Hematopoietic multipotent progenitor cell treated with erythropoietin and hydrocortisone succinate and interleukin-3 and kit ligand, for 6 days (in vitro differentiated cells): ENCODE measurements at places on chromosomes 4 and X.
A peak's percentile ranks its signal among the peaks of the same experiment; 100 is the strongest.

DNA sequence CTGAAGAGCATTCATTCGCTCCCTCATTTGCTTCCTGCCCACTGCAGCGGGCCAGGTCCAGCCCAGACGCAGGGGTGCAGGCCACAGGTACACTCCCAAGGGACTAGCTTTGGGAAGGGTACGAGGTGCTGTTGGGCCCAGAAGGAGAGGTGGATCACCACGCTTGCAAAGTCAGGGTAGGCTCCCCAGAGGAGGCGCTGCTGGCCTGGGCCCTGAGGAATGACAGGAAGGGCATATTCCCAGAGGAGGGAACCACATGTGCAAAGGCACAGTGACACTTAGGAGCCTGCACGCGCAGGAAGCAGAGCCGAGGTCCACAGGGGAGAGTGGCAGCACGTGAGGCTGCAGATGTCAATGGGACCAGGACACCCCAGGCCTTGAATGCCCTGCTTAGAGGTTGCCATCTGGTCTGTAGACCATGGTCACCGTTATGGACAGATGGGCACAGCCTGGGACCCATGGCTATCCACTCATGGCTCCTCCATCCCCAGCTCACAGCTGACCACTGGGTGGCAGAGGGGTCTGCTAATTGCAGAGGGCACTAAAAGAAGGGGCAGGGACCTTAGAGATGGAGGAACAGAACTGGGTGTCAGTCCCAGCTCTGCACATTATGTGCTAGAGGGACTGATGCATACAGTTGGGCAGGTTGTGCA, 7.9 kb downstream of the HTRA3 start:
- no peak for DNase-seq

DNA sequence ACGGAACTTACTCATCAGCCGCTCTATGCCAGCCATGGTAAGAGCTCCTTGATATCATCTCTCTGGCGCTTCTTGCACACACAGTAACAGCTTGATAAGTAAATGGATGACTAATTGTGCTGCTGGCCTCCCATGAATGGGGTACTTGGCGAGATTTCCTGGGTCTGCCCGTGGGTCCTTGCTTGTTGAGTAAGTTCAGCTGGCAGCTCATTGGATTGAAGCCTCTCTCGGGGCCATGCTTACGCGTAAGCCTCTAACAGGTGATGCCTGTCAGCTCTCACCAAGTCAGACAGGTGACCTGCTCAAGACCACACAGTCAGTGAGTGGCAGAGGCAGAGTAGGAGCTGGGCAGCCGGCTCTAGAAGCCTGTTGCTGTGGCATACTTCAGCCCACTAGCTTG, 7.7 kb downstream of the NSG1 start:
- peak; percentile 26 for DNase-seq

GRCh38 chr4:37936889-37937498, 23.2 kb upstream of the PTTG2 start:
- DNase-seq = peak; percentile 9

DNA sequence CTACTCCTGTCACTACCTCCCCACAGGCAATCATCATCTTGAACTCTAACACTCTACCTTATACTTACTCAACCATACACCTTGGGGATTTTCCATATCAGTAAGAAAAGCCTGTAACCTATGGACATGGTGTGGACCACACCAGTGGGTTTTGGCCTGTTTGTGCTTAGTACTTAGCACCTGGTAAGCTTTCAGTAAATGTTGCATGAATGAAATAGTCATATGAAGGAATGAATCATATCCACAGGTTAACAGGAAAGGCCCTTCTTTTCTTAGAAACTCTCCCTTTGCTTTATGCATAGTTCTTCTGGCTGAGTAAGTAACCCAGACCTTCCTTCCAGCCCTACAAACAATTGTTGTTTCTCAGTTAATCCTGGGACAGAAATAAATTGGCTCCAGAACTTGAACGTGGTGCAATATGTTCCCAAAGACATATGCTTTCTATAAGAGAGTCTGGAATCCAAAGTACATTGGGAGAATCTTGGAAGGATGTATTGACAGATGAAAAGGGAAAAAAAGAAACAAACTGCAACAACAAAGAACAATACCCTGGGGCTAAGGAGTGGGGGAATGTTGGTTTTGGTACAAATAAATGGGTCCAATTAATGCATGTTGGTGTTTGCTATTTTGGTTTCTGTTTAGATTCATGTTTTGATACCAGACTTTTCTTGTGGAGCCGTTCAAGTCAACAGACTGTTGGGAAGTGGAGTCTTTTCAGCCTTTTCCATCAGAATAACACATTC, 27.8 kb downstream of the RASL11B start:
- no peak for DNase-seq

GRCh38 chr4:89329280-89329679, 21.7 kb upstream of the GPRIN3 start:
- DNase-seq = no peak

DNA sequence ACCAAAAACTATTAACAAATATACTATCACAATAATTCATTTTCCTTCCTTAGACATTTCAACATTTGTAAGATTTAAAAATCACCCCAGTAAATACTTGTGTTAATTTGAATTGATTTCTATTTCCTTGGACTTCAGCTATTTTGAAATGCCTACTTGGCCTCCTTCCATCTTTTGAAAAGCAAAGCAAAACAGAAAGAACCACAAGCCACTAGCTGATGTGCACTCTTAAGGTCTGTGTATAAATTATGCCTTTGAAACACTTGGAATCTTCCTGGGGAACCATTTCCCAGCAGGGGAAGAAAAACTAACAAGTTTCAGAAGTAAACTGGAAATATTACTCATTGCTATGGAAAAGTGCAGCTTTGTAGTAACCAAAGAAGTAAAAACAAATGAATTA, 139.8 kb downstream of the CLCN4 start:
- DNase-seq = no peak

DNA sequence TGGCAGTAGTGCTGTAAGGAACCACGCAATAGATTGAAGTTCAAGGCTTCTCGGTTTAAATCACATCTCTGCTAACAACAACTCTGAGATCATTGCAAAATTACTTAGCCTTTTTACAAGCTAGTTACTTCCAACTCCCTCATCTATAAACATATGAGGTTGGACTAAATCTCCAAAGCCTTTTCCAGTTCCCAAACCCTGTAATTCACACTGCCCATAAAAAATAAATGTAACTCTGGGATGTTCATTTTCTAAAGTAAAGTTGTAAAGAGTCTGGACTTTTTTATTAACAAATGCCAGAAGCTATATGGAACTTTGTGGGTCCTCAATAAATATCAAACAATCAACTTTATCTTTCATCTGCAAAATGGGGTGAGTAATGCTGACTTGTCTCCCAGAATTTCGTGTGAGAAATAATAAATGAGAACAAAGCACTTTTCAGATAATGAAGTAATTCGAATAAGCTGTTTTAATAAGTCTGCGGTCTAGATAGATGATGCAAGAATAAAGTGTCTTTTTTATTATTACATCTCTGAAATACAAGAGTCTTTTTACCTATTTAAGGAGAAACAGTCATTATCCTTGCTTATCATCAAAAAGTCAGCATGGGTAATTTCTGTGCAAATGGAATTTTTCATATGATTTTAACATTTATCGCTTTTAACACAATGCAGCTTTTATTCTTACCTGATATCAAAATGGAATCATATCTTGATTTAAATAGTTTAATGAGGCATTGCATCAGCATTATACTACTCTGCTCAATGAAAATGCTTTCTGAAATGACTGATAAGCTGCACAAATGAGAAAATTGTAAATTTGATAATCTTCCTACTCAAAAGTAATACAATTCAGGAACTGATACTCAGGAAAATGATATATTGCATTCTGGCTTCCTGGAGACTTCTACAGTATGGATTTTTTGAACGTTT, 252.6 kb downstream of the BANK1 start:
- no peak for DNase-seq

GRCh38 chr4:87659247-87659931, 9.3 kb downstream of the DMP1 start:
- no peak for DNase-seq

DNA sequence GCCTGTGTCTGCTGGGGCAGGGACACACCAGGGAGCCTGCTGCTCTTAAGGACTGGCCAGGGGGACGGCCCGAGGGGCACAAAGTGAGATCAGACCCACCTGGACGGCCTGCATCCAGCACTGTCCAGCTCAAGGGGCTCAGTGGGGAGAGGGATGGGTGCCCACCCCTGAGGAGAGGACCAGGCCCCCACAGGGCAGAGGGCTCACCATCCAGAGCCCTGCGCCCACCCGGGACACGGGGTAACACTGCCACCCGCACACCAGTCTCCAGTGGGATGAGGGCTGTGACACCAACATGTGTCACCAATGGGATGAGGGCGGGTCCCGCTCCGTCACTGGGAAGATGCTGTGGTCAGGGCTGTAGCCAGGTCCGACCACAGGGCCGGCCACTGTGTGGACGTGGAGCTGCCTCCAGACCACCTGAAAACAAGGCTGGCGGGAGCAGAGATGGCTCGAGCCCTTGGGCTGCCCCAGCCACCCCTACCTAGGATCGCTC, 13.2 kb downstream of the DGKQ start:
- DNase-seq = no peak

DNA sequence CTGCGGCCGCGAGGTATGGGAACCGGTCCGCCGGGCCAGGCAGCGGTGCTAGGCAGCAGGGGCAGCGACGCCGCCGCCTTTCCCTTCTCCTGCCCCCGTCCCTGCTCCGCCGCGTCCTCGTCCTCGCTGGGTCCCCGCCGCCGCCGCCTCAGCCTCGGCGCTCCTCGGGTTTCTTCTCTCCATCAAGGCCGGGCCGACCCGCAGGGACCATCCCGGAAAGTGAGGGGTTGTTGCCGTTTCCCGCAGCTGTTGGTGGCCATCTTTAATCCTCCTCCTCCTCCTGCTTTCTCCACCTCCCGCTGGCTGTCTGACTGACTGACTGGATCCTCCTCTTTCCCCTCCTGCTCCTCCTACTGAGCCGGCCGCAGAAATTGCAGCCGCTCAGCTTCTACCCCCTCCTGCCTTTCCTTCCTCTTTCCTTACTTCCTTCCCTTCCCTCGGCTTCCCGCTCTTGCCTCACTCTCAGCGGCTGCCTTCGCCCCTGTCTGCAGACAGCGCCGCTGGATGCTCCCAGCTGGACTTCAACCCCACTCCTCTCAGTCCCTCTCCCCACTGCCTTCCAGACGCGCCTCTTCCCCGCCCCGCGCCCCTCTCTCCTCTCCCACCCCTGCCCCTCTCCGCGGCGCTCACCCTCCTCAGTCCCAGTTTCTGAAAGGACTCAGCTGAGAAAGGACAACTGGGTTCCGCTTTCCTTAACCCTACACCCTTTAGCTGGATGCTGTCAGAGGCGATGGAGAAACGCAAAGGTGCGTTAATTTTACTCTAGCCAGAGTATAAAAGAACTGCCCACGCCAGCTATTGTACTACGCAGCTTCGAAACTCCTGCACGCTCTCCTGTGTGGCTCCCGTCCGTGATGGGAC, at the start of gene WDFY3:
Gene WDFY3 (minus strand): TSS at position 309 of the 861 bp plus-strand sequence. CDS start 106,099 bp downstream, outside the sequence.
- peak; percentile 81 for DNase-seq

DNA sequence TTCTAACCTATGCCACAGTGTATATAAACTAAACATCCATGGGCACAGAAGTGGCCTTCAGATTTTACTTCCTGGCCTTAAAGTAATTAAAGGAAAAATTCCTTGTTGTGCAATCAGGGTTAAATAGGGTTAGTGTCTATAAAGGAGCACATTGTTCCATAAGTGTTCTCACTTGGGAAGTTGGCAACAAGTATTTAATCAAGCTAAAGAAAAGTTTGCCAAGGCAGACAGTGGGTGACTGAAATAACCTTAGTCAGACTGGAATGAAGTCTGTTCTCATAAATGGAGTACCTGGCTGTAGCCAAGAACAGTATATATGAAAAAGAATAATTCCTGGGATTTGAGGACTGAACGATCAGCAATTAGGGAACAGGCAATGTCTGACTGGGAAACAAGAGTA, 213.6 kb downstream of the HTR2C start:
- no peak for DNase-seq

DNA sequence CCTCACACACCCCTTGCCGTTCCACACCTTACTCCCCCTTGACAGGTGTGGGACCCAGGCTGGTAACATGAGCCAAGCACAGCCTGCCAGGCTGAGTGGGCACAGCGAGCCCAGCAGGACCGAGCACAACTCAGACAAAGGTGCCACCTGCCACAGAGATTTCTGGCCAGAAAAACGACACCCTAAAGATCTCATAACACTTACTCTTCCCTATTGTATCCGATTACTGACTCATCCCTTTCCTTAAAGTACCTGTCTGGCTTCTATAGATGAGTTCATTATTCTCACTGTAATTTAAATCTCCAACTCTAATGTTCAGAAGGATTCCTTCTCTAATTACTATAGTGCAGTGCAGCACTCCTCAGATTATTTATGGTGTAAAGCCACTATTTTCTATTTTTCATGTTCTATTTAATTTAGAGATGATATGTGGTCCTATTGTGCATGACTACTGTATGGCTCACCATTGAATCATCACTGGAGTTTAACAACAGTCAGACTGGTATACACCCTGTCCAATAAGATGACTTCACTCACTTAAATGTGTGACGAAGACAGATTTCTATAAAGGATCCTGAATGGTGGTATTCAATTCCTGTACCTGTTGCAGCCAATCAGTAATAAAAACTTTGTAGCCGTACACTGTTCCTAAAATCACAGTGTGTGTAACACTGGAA, 7.6 kb upstream of the SYTL5 start:
- no peak for DNase-seq

GRCh38 chr4:69875576-69875975, 15.6 kb upstream of the SULT1E1 start:
- DNase-seq = no peak

DNA sequence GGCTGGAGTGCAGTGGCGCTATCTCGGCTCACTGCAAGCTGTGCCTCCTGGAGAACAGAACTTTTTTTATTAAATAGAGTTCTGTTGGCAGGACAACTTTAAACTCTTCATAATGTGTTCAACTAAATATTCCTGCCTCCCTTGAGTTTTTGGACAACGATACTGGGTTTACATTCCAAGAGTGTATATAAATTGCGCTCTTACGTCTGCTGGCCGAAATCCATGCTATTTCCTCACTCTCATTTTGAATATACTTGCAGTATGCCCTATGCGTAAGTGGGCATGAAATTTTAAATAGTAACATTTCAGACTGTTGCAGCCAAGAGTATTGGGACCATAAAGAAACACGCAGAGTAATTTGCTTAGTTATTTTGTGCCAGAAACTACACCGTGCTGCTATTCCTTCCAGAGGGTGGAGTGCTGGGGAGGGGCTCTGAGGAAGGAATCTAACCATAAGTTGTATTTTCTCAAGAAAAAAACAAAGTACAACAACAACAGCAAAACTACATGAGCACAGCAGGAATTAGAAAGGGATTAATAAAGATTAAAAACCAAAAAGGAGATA, 480.0 kb downstream of the NLGN4X start:
- no peak for DNase-seq

DNA sequence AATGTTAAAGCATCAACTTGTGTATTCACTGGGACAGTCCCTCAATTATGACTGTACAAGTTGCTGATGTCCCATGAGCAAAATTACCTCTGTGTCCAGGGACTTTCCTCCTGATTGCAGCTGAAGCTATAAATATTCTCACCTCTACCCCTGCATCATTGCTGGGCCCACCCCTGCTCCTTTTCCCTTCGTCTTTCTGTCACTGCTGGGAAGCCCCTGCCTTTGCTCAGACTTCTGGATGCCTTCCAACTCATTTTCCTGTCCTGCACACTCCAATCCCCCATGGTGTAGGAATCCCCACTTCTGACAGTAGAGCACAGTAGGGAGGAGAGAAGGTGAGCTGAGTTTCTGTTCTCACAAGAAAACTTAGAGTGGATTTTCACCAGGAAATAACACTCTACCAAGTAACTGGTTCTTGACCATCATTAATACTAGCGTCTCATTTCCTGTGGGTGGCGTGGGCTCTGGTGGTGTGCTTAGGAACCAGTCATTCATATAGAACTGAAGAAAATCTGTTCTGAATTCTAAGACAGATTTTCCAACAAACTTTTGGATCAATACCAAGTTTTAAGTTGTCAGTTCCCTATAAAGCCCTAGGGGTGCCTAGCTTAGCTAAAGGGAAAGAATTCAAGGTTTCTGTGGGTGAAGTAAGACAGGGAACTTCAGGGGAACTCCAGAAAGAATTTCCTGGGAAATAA, 136.2 kb upstream of the MED14 start:
- DNase-seq = no peak
